ENCODE measurements at places on chromosomes 2 and 18.

GRCh38 chr2:233361297-233361696 lies 7.0 kb downstream of the DGKD start:
- no peak for DNase-seq

DNA sequence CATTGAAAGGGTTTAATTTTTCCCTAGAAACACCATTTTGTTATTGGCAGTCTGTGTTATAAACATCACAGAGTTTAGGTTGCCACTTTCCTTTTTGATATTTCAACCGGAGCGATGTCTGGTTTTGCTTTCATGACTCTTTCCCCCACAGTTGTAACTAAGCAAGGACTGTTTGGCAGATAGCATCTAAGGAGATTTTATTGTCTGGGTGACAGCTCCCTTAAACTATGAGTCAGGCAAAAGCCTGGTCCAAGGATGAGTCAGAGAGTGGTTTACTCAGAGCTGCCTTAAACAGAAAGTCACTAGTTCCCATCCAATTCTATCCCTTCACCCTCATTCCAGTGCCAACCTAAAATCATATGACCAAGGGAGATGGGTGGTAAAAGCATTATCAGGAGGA lies 341.6 kb upstream of the VWC2L start:
- no peak for DNase-seq

DNA sequence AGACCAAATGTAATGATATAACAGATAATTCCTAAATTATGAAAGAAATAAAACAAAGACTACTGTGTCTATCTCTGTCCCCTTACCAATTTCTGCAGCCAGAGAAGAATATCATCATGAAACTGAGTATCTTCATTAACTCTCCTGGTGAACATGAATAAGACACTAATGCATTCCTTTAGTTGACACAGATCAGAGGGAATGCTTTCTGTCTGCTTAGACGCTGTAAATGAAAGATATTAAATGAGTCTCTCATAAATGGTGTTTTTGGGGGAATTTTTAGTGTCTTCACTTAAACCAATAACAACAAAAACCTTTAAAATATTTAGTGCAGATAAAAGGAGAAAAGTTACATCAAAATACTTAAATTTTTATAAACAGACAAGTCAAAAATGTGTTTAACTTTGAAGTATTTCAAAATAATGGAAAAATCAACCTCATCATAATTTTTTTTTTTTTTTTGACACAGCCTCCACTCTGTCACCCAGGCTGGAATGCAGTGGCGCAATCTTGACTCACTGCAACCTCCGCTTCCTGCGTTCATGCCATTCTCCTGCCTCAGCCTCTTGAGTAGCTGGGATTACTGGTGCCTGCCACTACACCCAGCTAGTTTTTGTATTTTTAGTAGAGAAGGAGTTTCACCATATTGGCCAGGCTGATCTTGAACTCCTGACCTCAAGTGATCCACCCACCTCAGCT lies 16.0 kb downstream of the EPG5 start:
- no peak for DNase-seq

DNA sequence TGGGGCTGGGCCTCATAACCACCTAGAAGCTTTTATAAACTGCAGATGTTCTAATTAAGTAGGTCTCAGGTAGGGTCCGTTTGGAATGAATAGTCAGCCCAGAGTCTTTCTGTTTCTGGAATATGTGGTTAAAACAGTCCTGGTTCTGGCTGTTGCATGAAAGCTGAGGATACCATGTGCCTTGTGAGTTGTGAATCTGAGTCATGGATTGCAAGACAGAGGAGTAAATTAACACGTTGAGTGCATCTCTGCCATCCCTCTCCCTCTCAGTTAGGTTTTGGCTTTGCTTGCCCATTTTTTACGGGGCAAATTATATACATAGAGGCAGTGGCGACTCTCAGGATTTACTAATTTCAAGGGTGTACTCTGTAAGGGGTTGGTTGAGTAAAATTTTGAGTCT lies 59.1 kb downstream of the NCK2 start:
- DNase-seq = no peak

- no peak for DNase-seq
Observed at GRCh38 chr2:166972002-166972401, 83.7 kb downstream of the XIRP2 start.

GRCh38 chr2:20762945-20763683 lies 59.8 kb downstream of the LDAH start:
- DNase-seq = no peak

DNA sequence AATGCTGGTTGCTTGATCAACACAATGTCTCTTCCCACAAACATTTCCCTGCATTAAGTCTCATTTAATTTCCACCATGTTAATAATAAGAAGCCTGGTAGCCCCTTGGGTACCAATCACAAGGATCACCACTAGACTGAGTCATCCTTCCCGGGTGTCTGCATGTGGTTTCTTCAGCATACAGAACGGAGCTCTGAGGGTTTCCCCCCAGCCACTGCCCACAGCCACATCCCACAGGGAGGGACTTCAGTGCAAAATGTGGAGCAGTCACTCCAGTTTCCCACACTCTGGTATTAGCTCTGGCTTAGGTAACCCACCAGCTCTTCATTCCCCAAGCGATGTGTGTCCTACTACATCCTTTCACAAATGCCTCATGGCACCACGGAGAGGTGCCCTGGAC lies 42.7 kb upstream of the POLE4 start:
- DNase-seq = no peak

DNA sequence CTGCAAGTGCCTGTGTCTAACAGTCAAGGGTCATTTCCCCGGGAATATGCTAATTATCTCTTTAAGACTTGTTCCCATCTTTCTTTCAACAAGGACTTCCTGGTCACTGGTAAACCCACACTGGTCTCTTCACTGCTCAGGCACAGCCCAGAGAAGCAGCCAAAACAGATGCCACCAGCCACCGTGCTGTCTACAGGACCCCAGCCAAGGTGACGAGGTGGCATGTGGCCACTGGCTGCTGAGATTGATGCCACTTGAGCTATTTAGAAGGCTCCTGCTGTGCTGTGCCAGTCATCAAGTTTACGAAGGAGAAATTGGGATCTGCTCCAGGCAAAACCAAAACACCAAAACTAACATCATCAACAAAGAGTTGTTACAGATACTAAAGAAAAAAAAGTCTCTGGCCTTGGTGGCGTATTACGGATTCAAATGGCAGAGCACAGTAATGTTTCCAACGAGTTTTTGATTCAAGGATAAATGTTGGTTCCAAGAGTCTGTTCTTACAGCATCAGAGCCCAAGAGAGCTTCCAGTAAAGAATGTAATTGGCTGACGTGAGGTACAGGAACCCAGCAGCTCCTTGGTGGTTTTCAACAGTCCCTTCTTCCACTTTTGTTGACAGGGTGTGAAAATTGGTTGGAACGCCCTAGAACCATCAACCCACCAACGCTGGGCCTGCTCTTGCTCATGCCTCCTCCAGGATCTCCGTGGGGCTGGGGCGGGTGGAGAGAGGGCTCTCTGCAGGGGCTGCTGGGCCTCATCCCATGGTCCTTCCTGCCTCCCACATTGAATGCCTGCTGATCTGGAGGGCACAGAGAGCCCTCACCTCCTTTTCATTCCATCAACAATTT lies 63.7 kb upstream of the ZCCHC2 start:
- no peak for DNase-seq

DNA sequence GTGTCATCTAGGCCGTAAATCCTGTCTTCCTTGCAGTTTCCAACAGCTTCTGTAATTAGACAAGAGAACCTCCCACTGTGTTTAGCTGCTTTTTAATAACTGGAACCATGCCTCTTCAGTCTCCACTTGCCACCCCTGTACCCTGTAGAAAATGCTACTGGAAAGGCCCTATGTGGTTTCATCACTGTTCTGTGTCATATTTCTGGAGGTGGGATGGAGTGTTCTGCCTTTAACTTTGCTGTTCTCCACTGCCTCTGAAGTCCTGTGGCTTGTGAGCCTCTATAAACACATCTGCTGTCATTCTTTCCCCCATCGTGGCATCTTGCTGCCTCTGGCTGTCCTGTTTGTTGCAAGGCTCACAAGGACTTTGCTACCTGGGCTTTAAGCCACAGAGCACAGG lies 17.9 kb downstream of the MGAT5 start:
- DNase-seq = no peak

DNA sequence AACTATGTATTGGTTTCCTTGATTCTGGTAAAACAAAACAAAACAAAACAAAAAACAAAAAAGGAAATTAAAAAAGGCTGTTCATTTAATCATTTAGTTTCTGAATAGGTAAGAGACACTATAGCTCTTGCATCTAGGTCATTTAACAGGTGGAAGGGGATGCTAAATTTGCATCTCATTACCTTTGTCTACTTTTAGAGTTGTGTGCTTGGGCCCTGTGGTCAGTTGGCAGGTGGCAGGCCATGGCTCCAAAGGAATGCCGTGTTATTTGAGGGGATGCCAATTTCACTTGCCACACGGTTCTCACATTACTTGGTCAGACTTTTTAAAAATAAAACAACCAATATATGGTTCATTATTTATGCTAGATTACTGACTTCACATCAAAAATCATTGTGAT lies 9.2 kb downstream of the GALNT13 start:
- DNase-seq = no peak

Measured in activated CD4-positive, alpha-beta T cell treated with anti-CD3 and anti-CD28 coated beads, Interleukin-2, amount 50 U/mL, for 1 hour (primary cell).